Bone marrow (tissue), 2 donors: ENCODE measurements at places on chromosomes 12 and 14.

- no peak for DNase-seq
Measured at GRCh38 chr14:75311356-75311755, 32.7 kb downstream of the FOS start.

DNA sequence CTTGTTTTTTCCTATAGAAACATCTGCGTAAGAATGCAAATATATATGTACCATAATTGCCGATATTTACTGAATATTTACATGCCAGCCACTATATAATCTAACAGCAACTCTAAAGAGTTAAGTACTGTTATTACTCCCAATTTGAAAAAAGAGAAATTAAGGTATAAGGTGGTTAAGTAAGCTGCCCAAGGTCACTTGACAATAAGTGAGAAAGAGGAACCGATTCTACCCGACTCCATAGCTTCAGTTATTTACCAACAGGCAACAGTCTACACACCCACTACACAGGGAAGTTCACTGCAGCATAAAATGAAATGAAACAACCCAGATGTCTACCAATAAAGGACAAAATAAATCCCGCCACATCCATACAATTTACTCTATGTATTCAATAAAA lies 1.1 kb downstream of the MIS18BP1 start:
- DNase-seq, result peak; percentile 66

- no peak for DNase-seq
Measured at GRCh38 chr14:29442696-29443095, 485.0 kb downstream of the PRKD1 start.

GRCh38 chr14:100037353-100037752 lies 27.9 kb upstream of the EVL start:
- DNase-seq, result no peak

DNA sequence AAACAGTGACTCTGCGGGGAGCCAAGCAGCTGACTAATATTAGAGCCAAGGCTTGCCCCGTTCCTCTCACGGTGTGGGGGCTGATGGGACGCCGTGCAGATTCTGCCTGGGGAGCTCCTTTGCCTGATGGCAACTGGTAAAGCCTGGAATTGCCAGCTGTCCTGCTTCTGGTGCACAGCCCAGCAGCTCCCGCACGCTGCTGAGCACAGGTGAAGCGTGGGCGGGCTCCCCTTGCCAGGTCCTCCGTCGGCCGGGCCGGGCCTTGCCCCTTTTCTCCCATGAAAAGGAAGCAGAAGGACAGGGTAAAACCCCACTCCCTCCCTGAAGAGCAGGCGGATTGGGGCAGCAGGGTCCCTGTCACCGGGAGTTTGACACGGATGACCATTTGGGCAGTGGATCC lies 79.0 kb downstream of the WDR20 start:
- no peak for DNase-seq

- no peak for DNase-seq
Measured at GRCh38 chr14:51823706-51824105, 36.7 kb upstream of the GNG2 start.

GRCh38 chr14:79064214-79064613 lies 894.0 kb downstream of the NRXN3 start:
- no peak for DNase-seq

DNA sequence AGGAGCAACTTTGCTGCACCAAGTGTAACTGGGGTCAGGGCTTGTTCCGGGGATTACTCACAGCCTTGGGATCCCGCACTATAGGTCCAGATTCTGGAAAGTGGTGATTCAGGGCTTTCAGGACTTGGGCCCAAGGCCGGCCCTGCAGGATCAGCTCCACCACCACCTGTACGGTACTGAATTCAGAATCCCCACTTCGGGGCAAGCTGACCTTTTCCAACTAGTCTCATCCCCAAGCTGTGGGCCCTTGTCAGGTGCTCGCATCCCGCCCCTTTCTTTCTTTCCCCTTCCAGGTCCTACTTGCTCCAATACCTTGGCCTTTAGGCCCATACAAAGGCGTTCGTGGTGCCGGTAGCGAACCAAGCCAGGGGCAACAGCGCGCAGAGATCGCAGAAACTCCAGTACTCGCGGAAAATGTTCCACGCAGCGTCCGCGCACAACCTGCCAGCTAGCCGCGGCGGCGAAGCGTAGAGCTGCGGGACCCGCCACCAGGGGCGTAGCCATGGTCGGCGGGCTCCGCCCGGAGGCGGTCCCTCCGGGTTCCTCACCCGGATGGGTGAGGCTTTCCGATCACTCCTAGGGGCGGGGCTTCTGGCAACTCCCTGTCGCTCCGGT lies 487 bp downstream of the TINF2 start:
- DNase-seq, result no peak

GRCh38 chr14:94116701-94117100 lies 6.2 kb downstream of the IFI27 start:
- DNase-seq, result no peak

GRCh38 chr14:85934886-85935254 lies 404.9 kb downstream of the FLRT2 start:
- peak; percentile 42 for DNase-seq

DNA sequence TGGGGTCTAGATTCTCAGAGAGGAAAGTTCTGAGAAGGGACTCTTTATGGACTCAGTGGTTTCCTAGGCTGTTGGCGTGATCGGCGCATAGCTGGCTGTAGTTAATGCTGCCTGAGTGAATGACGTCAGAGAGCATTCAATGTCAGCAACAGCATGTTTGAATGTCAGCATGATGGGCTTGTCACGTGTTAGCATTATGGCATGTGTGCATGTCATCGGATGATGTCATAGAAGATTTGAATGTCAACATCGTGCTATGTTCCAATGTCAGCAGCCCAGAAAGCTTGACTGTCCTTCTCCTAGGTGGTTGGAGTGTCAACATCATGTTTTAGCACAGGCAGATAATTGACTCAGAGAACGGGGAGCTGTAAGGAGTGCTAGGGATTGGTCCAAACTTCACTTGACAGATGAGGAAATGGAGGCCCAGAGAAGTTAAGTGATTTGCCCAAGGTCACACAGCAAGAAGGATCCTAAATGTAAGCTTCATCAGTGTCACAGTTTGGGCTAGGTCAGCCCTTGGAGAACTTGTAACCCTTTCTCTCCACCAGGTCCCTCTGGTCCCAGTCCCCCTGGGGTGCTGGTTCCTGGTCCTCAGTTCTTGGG lies 45.5 kb downstream of the MVK start:
- no peak for DNase-seq
